COR-L47 (cell line): ENCODE measurements at places on chromosomes 3 and 15.

DNA sequence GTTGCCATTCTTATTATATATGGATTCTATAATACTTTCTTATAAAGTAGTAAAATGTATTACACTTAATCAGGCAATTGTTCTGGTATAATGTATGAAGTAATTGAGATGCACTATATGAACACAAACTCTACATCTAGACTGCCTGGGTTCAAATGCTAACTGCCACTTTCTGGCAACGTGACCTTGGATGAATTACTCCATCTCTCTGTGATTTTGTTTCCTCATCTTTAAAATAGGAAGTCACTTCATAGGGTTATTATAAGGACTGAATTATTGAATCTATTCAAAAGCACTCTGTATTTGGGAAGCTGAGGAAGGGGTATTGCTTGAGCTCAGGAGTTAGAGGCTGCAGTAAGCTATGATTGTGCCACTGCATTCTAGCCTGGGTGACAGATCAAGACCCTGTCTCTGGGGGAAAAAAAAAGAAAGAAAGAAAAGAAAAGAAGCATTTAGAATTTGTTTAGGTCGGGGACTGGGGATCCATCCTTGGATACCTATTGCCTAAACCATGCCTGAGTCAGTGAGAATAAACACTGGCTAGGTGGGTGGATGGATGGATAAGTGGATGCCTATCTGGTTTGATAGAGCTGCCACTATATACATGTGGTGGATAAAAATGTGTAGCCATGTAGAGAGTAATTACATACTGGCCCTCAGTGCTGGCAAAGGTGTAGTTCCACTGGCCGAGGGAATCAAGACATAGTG is 2.5 kb downstream of the TM4SF1 start:
- no peak for DNase-seq

DNA sequence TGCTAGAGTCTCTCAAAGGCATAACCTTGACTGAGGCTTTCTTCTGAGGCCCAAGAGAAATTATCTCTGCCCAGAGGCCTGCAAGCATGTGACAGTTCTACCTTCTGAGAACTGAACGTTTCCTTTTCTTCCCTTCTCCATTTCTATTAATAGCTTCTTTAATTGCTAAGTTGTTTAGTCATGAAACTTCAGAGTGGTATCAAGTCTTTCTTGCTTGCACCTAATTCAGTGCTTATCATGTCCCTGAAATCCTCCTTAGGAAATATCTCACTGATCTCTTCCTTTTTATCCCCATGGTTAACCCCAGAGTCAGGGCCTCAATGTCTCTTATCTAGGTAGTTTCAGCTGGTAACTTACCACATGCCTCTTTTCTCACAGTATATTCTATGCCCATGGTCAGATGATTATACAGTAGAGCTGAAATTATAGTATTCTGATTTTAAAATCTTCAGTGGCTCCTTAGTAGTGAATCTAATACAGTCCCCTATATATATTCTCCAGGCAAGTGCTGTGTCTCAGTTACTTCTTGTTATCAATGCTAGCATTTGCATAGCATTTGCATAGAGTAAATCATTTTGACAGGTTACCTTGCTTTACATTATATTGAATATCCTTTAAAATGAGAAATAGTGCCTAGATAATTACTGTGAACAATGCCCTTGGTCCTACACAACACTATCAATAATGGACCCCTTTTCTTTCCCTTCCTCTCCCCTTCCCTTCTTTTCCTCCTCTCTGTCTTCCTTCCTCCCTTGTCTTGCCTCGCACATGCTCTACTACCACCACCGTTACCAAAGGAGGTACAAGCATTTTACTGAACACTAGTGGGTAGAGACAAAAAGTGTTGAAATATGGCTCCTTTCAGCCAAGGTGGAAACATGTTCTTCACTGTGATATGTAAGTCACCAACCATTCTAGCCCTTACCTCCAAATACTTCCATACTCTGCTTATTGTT is 33.0 kb downstream of the KBTBD8 start:
- no peak for DNase-seq

DNA sequence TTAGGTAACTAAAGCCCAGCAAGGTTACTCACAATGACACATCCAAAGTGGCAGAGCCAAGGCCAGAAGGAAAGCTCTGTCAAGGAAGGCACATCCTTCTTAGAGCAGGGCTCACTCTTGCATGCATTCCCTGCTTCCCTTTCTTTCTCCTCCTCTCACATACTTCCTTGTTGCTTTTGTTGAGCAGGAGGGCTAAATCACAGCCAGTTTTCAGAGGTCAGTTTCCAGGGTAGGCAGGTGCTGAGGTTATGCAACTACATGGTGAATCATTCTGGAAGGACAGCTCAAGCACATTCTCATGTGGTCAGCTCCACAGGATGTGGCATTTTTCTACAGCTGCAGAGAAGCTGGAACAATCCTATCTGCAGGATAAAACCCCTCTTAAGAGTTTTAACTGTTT is 275.6 kb downstream of the ZNF621 start:
- no peak for DNase-seq

DNA sequence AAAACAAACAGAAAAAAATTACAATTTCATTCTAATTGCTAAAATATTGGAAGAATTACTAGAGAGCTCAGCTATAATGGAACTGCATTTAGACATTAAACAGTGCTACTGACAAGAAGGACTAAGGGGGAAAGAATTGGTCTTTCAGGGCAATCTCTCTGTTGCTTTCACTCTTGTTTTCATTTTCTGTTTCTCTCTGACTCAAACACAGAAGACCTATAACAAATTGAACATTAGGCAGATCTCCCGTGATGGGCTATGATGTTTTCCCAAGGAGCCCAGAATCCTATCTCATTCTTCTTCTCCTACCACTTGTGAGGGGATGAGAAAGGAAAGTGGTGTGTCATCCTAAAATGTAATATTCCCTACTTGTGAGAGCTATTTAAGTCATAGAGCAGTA is 358.0 kb upstream of the TGFBR2 start:
- DNase-seq = no peak

GRCh38 chr3:13141991-13142412 is 68.8 kb upstream of the IQSEC1 start:
- DNase-seq = no peak

DNA sequence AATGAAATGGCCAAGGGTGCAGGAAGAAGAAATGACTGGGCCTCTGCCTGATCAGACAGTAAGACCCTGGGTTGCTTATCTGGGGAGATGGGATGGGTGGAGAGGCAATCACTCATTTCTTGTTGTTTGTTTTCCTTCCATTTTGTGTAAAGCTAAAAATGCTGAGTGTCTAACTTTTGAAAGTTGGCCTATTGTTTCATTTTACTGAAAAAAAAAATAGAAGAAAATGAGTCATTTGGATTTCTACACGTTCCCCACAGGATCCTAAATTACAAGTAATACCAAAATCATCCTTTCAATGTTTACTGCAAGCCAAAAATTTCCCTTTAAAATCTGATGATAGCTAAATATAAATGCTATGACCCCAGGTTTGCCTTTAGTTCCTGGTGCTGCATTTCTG is 30.6 kb downstream of the PTX3 start:
- DNase-seq = no peak

DNA sequence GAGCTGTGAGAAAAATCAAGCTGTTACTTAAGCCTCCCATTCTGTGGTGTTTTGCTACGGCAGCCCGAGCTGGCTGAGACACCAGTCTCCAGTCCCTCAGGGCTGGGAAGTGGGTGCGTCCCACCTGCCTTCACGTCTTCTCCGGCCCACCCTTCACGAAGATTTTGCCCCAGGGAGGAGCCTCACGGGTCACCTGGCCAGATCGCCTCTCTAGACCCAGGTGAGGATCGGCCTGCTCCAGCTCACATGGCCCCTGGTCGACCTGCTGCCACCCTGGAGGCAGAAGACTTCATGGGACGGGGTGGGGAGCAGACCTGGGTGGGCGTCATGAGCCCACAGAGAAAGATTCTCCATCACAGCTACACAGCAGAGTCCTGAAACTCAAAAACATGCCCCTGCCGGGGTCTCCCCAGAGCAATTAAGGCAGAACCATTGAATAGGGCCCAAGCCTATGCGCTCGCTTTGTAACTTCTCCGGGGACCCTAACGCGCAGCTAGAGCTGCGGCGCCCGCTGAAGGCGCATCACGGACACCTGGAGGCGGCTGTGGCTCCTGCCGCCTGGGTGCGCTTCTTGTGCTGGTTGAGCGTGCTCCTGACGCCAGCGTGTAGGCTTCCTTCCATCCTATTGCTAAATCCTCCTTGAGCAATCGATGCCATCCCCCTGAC is 92.6 kb upstream of the ALDH1A3 start:
- no peak for DNase-seq

- no peak for DNase-seq
Observed at GRCh38 chr3:132522353-132522752, 74.7 kb upstream of the ACKR4 start.

DNA sequence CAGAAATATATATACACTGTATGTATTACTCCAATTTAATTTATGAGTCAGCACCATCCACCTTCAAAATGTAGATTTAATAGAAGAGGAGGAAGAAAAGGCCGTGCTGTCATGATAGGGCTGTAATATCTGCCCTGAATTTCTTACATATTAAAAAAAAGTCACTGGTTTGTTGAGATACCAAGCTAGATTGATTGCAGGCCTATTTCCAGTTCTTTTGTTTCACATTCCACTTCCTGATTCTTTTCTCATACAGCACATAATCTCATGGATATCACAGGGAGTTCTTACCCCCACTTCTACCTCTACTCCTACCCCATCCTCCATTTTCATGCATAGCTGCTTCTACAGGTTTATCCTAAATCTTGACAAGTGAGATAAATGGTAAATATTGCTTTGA is 290.3 kb downstream of the ZBTB20 start:
- DNase-seq = no peak

DNA sequence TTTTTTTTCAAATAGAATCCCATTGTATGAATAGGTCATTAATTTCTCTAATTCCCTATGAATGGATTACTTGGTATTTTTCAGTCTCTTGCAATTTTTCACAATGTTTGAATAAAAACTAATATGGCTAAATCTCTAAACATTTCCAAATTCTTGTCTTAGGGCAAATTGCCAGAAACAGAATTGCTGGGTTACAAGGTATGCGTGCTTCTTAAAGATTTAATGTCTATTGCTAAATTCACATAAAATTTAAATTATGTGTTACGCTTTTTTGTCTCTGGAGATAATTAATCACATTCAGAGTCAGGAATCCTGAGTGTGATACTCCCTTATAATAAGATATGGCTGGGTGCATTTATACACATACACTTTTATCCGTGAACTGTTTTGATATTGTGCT is 264.5 kb upstream of the TBL1XR1 start:
- no peak for DNase-seq

DNA sequence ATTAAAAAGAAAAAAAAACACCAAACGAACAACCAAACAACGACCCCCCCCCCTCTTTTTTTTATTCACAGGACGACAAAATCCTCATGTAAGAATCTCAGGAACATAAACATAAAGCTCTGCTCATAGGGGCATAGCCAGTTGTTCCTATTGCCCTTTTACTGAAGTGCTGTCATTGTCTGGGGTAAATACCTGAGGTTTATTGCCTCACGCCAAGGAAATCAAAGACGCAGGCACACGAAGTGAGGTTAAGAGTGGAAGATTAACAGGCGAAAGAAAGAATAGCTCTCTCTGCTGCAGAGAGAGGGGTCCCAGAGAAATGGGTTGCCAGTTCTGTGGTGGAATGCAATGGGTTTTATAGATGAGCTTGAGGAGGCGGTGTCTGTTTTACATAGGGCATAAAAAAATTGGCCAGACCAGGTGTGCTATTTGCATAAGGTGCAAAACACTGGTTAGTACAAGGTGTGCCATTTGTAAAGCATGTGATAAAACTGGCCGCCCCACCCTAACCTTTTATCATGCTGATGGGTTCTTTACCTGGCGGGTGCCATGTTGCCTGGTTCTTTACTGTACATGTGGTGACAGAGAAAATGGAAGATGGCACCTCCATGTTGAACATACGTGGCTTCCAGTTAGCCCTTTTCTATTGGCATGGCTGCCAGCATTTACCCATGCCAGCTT is 257.6 kb upstream of the ZPLD1 start:
- DNase-seq = no peak

DNA sequence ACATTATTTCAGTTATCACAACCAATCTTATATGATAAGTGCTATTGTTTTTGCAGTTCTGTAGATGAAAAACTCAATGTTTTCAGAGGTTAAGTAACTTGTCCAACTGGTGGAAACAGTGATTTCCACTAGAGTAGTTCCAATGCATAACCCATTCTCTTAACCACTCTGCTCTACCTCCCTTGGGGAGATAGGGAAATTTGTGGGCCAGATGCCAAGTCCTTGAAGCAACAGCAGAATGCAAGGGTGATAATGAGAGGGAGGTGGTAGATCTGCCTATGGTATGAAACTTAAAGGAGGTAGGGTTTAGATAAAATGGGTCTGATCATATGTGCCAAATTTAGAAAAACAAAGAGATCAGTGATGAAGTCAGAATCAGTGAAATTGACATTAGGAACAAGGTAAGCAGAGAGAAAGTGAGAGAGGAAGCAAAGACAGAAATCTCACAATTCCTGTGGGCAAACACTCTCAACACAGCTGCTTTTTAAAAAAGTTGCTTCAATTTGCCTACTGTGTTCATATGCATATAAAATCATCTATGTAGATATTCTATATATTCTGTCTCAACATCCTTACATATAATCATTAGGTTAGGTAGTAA is 50.5 kb upstream of the UBP1 start:
- no peak for DNase-seq

DNA sequence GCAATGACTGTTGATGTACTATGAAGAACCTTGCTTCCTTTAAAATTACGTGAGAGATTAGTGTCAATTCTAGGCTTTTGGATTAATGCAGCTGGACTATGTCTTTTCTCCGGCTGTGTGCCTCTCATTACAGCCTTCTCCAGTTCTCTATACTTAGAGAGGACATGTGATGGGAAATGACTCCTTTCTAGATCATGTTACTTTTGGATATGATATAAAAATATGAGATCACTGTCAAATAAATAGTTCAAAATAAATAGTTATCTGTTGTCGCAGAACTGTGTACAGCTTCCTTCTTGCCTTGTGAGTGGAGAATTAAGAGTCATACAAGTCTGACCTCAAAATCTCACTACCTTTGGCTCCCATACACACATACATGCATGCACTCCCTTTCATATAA is 592.4 kb downstream of the DIPK2A start:
- DNase-seq = no peak

DNA sequence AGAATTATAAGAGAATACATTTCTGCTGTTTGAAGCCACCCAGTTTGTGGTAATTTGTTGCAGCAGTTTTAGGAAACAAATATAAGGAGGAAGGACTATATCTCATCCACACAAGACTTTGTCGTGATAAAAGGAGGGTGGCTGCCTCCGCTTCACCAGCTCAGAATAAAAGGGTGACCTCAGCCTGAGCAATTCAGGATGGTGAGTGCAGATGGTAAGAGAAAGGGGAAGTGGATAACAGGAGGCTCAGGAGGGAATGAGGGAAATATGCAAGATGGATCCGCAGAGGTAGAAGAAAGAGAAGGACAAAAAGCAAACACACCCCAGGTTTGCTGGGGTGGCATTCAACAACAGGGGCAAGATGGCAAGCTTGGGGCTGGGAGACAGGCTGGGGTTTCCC is 108.1 kb upstream of the TNFAIP8L3 start:
- DNase-seq = no peak

- DNase-seq = no peak
Observed at GRCh38 chr15:45114751-45115085, 592 bp downstream of the DUOXA2 start.
